ENCODE measurements at places on chromosomes 16 and 17. TPM values are rescaled to one million over a fixed set of nuclear protein-coding genes. Genes with fewer than 3 reads are reported as not detected.

Gene RNFT1
- total RNA-seq, result 12.2 TPM

Gene TNS4
- 213 TPM for total RNA-seq

Gene CA10
- total RNA-seq, result not detected

Gene SMIM5
- total RNA-seq, result 0.80 TPM

Gene PIPOX
- total RNA-seq, result 0.21 TPM

Gene KRTAP1-1
- not detected for total RNA-seq

Gene CTRB1
- not detected for total RNA-seq

Gene MATCAP1
- 6.5 TPM for total RNA-seq

Gene WNT3
- total RNA-seq, result 4.2 TPM

Gene EVPLL
- total RNA-seq, result not detected

Gene USP36
- 51.4 TPM for total RNA-seq

Gene LRRC37A3
- 2.2 TPM for total RNA-seq

Gene AANAT
- total RNA-seq, result 0.26 TPM

Gene MED13
- total RNA-seq, result 21.6 TPM

Gene ADGRG3
- total RNA-seq, result 0.95 TPM

Gene C16orf54
- not detected for total RNA-seq

Gene AIPL1
- total RNA-seq, result not detected

Gene KAT2A
- 36.5 TPM for total RNA-seq

Gene TBC1D3C
- 0.07 TPM for total RNA-seq

Gene SALL1
- 0.09 TPM for total RNA-seq

Gene TBC1D3E
- not detected for total RNA-seq

Gene FAM117A
- total RNA-seq, result 1.2 TPM

Gene FADS6
- not detected for total RNA-seq

Gene TEKT5
- not detected for total RNA-seq

Gene KIF18B
- 35.4 TPM for total RNA-seq

Gene ODAD4
- 0.98 TPM for total RNA-seq

Gene PPL
- 5.4 TPM for total RNA-seq

Gene NPEPPS
- total RNA-seq, result 65.0 TPM

All from A549 treated with GW870086 at 1 μM for 4 hours (cell line).